ENCODE measurements at places on chromosomes 2 and 18.

DNA sequence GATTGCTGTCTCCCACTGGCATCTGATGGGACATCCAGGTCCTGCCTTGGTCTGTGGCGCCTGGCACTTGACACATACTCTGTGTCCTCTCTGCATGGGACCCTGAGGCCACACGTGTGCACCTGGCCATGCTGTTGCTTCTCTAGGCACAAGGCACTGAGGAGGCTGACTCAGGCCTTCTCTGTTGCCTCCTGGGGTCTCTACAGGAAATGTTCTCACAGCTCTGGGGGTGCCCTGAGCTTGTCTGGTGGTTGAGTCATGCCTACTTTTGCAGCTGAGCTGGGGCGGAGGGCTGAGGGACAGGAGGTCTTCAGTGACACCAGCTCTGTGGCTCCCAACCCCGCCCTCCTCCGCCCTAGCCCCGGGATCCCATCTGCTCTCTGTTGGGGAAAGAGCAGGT lies 207.0 kb upstream of the HS6ST1 start:
- no peak for DNase-seq

- no peak for DNase-seq
Observed at GRCh38 chr2:70089220-70089982, 2.1 kb downstream of the PCBP1 start.

GRCh38 chr18:79634186-79634585 lies 45.4 kb upstream of the CTDP1 start:
- no peak for DNase-seq

DNA sequence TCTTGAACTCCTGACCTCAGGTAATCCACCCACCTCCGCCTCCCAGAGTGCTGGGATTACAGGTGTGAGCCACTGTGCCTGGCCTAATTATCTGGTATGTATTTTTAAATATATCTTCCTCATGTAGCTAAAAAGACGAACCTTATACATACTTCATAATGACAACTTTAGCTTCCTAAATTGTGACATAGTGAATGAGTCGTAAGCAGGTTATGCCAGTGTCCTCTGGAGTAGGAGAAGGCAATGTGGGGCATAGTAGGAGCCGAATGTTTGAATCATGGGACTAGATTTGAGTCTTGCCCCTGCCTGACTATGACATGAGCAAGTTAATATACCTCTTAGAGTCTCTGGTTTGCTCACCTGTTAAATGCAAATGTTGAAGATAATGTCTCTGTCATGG lies 95.8 kb upstream of the FOSL2 start:
- peak; percentile 73 for DNase-seq

DNA sequence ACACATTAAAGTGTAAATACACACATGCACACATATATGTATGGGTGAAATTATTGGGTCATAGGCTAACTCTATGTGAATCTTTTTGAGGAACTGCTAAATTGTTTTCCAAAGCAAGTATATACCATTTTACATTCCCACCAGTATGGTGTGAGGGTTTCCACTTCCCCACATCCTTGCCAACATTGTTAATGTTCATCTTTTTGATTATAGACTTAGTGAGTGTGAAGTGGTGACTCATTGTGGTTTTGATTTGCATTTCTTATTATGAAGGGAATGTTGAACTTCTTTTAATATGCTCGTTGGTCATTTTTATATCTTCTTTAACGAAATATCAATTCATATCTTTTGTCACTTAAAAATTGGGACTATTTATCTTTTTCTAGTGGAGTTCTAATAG lies 181.8 kb upstream of the GCFC2 start:
- DNase-seq = no peak

DNA sequence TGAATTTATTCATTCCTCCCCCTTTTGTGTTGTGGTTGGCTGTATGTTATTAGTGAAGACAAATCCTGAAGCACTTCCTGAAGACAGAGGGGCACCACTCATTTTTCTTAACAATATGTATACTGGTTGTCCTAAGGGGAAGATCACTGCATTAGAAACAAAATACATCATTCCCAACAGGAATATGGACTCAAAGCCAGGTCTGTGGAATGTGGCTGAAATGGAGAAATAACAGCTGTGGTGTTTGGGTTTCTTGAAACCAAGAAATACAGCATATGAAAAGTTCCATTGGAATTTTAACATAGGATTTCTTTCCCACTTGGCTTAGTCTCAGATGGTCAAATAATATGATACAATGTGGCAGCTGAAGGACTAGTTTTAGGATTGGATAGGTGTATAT lies 267.6 kb downstream of the KCNE4 start:
- no peak for DNase-seq

GRCh38 chr18:13558124-13558523 lies 168.2 kb downstream of the FAM210A start:
- DNase-seq = peak; percentile 53

GRCh38 chr2:188379748-188380147 lies 88.1 kb downstream of the GULP1 start:
- DNase-seq = no peak

GRCh38 chr2:206112108-206112507 lies 26.1 kb upstream of the INO80D start:
- DNase-seq = peak; percentile 44

- DNase-seq = no peak
Observed at GRCh38 chr18:12783524-12783923, 80.7 kb downstream of the PSMG2 start.
